ENCODE measurements at places on chromosomes 11 and 22.

- peak; percentile 22 for DNase-seq
Measured at GRCh38 chr22:29149841-29150555, 55.7 kb upstream of the EMID1 start.

DNA sequence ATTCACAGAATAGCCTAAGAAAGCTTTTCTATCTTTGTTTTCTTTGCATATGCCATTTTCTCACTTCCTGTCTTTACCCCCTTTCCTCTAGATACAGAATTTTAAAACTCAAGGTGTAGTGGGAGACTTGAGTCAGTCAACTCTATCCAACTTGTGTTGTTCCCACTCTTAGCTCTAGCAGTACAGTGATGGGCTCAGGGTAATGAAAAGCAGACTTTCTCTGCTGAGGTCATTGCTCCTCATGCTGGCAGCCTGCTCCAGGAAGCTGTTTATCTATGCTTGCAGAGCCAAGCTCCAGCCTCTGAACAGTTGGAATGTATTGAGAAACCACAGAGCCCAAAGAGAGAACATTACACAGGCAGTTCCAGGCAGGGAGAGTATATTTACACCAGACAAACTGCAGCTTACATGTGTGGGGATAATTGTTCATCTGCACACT is 68.1 kb downstream of the CSTPP1 start:
- DNase-seq: no peak

DNA sequence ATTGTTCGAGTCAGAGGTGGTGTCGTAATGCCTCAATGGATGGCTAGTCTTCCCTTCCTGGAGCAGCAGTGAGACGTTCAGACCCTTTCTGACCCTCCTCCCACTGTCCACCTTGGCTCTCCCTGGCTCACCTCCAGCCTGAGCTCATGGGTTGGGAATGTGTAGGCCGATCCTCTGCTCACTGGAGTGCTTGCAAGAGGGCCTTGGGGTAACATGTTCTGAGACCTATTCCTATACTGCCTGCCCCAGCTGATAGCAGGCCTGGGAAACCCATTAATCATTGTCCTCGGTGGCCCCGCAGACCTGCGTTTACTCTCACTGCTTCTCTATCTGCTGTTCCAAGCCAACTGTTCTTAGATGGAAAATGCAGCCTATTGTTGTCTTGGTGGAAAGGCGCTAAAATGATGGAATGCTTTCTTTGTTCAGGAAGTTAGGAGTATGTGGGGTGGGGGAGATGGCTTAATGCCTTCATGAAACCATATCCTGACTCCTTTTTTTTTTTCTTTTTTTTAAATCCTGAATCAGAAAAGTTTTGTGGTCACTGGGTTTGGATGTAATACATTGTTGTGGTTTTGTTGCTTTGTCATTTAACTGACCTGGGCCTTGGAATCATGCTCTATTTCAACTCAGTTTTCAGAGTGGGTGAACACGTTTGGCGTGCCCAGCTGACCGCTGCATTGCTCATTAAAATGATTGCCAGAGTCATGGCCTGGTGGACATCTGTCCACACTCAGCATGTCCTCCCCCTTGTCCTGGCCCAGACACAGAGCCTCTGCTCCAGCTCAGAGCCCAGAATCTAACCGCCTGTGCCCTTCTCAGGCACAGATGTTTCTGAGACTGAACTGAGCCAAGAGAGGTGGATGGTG is 72.5 kb downstream of the MICAL2 start:
- no peak for DNase-seq

GRCh38 chr22:39212721-39213376 is 31.9 kb downstream of the PDGFB start:
- peak; percentile 73 for DNase-seq

DNA sequence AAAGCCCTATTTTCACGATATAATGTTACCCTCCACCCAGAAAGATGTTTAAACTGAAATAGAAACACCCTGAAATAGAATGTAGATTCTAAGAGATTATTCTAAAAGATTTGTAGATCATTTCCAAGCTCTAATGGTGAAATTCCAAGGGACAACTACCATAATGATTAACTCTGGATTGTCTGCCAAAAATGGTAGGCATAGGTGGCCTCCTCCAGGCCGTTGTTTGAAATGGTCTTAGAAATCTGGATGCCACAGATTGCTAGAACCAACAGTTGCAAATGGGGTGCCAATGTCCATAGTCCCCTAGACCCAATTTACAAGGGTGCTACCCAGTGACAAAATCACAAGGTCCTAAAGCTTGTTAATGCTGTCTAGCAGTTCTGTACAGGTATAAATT is 6.7 kb upstream of the SLC6A5 start:
- DNase-seq: no peak

- DNase-seq: no peak
Measured at GRCh38 chr11:103079833-103080232, 12.1 kb downstream of the DCUN1D5 start.

DNA sequence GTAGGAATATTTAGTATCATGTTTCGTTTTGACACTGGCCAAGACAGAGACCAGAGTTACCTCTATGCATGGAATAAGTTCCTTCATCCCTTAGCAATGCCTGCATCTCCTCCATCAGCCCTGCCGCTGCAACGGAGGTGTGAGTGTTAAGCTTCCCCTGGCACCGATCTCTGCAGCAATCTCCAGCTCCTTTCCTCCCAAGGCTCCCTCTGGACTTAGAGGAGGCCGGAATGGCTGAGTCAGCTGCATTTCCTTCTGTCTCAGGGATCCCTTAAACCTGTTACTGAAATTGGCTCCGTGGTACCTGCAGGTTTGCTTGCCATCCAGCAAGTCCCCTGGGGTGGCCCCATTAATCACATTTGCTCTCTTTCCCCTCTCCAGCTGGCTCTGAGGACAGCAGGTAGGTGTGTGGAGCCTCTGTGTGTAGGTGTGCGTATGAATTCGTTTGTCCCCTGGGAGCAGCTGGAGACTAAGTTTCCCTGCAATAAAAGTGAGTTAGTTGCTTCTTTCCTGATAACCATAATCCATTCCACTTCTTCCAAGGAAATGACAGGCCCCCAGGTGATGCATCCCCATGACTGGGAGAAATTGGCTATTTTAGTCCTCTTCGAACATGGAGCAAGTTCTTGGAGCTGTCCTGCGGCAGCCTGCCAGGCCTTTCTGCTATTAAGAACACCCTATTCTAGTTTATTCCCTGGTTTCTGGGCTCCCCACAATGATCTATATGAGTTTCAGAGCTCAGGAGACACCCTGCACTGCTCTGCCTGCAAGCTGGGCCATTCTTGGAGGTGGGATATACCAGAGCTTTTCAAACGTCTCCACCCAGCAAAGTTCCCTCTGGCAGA is 457.2 kb upstream of the CADM1 start:
- no peak for DNase-seq

DNA sequence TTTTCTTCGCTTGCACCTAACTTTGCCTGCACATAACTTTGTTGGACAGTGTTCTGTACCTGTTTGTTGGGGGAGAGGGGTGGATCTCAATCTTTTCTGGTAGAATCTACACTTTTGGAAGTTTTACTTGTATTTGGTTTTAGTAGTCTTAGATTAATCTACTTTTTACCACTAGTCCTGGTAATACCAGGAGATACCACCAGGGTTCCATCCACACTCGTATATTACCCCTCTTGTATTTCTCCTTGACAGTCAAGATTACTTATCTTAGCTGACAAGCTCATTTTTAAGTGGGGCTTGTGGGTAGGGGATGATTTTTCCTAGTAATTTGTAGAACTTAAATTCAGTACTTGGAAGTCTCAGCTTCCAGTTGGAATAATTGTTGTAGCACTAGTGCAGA is 37.3 kb upstream of the TECTA start:
- DNase-seq: no peak

GRCh38 chr11:114034956-114035355 is 24.6 kb upstream of the ZBTB16 start:
- DNase-seq: no peak

- DNase-seq: no peak
Measured at GRCh38 chr11:61075891-61076290, 26.4 kb upstream of the CD5 start.

- DNase-seq: no peak
Measured at GRCh38 chr11:123227763-123228495, 32.9 kb upstream of the CLMP start.

GRCh38 chr22:35021161-35021560 is 44.8 kb upstream of the ISX start:
- no peak for DNase-seq

- no peak for DNase-seq
Measured at GRCh38 chr11:68946416-68947090, 34.2 kb downstream of the MRGPRD start.

- no peak for DNase-seq
Measured at GRCh38 chr22:38075961-38076360, 8.0 kb downstream of the SLC16A8 start.

- no peak for DNase-seq
Measured at GRCh38 chr11:73401924-73402833, 26.0 kb downstream of the RELT start.

Measured in H9 (cell line).